ENCODE measurements at places on chromosomes 6 and 20.

DNA sequence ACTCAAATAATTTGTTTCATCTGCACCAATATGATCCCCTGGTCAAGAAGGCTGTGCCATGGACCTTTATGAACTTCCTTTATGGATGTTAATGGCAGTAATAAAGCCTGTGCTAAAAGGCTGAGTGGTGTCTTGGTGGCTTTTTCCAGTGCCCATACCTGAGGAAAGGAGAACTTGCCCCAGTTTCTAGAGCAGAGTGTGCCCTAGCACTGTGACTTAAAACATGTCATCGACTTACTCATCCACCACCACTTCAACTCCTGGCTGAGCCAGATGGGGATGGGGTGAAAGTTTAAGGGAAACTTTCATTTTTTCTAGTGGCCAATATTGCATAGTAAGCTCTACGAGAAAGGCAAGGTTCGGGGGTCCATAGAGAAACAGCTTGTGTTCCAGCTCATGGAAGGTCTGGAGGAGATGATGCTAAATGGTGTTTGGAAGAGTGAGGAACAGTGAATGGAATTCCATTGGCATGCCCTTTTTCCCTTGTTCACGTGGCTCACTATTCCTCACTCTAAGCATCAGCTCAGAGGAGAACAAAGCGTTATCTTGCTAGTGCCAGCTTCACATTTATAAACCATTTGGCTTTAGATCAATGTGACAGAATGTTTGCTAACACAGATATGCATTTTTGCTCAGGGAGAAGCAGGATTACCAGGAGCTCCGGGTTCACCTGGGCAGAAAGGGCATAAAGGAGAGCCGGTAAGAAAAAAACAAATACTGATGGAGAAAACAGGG lies 71.2 kb downstream of the COL19A1 start:
- DNase-seq, result no peak

- DNase-seq, result no peak
Measured at GRCh38 chr6:39082310-39082709, 32.7 kb downstream of the SAYSD1 start.

DNA sequence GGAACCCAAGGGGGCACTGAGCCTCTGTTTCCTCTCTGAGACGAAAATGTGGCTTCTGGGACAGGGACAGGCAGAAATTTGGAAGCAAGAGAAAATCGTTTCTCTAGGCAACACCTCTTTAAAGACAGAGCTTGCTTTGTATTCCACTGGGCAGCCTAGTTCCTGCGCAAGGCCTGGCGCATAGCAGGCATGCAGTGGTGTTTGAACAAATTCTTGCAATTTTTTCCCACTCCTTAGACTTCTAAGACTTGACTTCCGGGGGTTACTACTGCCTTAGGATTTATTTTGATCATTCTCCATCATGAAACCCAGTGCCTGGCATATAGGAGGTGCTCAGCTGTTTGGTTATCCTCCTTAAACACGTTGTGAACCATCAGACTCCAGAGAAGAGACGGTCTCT lies 249.0 kb upstream of the KCNG1 start:
- DNase-seq, result no peak

DNA sequence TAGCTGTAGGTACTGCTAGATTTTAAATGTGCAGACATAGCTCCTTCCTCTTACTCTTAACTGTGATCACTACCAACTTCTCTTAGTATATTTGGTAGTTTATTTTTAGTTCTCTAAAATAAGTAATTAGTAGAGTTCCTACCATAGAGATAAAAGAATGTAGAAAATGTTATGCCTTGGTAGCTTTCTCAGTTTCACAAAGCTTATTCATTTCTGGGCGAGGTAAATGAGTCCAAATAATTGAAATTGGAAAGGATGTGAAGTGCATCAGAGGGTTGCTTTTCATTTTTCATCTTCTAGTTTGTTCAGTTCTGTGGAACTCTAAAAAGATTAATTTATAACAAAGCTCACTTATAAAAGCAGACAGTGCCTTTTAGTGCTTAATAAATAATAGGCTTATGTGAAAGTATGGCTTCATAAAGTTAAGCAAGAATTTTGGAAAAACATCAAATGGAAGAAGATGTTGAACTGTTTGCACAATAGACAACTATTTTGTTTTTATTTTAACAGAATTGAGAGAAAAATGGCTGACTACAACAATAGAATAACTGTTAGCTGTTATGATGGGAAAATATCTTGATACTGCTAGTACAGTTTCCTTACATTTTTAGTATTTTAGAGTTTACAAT lies 303.7 kb downstream of the UTRN start:
- DNase-seq, result no peak

GRCh38 chr6:56605435-56605834 lies 37.3 kb downstream of the DST start:
- no peak for DNase-seq

GRCh38 chr6:105560611-105561066 lies 157.8 kb upstream of the PREP start:
- no peak for DNase-seq

Data from right hindlimb (tissue), 1 donor.